Forelimb muscle (tissue), 1 donor: ENCODE measurements at places on chromosomes 2 and 18. TPM values are rescaled to one million over a fixed set of nuclear protein-coding genes. Genes with fewer than 3 reads are reported as not detected.

- no peak for DNase-seq
Measured at GRCh38 chr2:119069781-119070180, 88.8 kb downstream of the C1QL2 start.

GRCh38 chr18:1559563-1559962, 654.9 kb downstream of the ADCYAP1 start:
- DNase-seq = no peak

DNA sequence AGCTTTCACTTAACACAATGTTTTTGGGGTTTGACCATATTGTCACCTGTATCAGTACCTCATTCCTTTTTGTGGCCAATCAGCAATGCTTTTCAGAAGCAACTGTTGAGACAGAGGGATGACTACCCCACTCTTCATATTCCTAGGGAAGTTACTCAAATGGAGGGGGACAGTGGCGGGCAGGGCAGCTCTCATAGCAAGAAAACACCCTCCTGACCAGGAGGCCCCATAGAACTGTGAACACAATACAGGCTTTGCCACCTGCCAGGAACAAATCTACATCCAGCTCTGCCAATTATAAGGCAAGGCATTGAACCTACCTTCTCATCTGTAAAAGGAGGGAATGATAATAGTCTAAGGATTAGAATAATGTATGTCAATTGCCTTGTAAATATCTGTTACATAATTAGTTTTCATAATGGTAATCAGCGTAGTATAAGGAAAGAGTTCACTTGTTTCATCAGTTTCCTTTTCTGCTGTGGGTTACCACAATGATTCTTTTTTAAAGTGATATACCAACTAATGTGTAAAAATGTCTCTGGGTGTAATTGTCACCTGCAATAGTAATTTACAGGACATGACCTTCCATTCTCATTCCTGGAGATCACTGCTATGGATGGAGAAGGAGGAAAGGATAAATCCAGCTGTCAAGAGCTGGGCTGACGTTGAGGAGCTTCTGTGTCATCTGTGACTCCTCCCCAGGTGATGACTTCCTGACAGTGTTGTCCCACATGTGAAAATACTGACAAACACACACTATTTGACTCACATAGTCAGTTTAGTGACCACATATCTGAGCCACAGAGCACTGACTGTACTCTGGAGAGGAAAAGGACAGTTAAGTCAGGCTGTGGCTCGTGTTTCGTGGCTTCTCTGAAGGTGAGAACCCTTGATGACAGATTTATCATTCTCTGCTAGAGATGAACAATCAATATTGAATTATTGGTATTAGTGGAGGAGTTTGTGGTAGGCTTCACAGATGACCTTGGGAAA, 13.5 kb downstream of the ALPK2 start:
- no peak for DNase-seq

DNA sequence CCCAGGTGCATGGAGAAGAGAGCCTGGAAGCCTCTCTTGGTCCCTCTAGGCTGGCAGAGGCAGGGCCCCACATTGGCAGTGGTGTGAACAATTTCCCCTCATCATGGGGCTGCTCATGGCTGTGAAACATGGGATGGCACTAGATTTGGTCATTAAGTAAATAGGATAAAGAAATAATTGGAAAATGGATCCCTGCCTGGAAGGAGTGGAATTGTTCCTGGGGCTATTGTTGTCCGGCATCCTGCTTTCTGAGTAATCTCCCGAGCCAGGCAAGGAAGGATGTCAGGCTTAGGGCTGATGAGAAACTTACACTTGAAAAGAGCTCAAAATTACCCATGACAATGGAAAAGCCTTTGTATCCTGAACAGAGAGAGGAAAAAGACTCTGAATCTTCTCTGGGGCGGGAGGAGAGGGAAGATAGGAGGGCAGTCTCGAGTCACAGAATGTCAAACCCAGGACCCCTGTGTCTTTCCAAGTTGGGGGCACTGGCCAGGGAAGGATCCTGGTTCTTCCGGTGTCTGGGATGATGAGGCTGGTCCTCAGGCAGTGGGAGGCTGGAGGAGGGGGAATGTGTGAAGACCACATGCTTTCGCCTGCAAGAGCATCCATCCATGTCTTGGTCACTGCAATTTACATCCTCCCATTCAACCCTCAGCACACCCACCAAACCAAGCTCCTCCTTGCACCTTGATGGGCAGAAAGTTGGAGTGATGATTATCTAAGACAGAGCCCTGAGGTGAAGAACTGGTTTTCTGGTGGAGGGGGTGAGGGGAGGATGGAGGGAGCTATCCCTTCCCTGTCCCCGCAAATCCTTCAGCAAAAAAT, 27.1 kb upstream of the STEAP3 start:
- DNase-seq = no peak

GRCh38 chr2:201774546-201774945, 6.2 kb downstream of the ALS2 start:
- DNase-seq = no peak

- DNase-seq = no peak
Measured at GRCh38 chr18:35710581-35710980, 129.0 kb downstream of the GALNT1 start.

GRCh38 chr2:64932371-64933216, 56.6 kb upstream of the SLC1A4 start:
- no peak for DNase-seq

GRCh38 chr2:190947711-190948251, 66.2 kb downstream of the STAT1 start:
- no peak for DNase-seq

GRCh38 chr2:158464426-158465281, 7.9 kb downstream of the PKP4 start:
- no peak for DNase-seq

DNA sequence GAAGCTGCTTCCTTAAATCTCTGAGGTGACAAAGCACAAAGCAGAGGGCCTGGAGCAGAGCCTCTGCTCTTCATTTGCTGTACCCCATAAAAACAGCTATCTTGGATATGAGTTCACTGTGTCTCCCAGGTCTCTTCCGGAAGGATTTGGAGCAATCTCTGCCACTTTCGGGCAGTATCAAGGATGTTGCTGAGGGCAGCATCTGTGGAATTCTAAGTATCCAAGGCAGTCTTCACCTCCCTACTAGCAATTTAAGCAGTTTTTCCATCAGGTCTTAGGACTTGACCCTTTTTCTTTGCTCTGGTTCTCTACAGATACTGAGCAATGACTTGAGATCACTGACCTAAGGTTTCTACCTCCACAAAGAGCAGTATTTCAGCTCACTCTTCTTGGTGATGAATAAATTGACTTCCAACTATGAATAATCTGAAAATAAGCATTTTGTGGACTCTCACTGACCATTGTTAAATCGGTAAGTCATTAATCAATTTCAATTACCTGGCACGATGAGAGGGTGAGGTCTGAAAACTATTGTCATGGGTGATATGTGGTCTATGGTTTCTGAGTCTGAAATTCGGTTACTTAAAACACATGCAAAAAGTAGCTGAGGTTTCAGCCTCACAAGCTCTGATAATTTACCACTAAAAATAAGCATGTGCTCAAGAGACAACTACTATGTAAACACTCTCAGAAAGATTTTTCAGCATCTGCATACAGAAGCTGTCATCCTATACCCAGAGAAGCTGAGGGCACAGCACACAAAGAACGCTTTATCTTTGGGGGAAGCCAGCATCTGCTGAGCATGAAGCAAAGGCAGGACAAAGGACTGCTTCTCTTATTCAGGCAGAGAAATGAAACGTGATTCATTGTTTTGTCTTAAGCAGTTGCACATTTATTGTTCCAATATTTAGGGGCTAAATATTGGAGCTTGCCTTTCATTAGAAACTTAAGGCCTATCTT, 32.1 kb upstream of the SPATS2L start:
- no peak for DNase-seq

DNA sequence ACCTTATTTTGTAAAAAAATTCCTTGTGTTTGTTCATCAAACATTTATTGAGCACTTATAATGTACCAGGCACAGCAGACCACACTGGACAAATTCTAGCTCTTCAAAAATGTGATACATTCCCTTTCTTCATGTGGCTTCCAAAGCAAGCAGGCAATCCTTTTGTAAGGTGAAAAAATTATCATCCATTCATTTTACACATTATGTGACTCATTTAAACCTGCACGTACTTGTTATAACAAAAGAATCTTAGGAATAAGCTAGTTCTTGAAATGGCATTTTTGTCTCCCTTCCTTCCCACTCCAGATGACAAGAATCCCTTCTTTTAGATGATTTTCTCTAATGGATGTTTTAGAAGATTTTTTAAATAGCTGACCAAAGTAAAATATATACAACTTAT, 104.6 kb downstream of the KLF7 start:
- no peak for DNase-seq

DNA sequence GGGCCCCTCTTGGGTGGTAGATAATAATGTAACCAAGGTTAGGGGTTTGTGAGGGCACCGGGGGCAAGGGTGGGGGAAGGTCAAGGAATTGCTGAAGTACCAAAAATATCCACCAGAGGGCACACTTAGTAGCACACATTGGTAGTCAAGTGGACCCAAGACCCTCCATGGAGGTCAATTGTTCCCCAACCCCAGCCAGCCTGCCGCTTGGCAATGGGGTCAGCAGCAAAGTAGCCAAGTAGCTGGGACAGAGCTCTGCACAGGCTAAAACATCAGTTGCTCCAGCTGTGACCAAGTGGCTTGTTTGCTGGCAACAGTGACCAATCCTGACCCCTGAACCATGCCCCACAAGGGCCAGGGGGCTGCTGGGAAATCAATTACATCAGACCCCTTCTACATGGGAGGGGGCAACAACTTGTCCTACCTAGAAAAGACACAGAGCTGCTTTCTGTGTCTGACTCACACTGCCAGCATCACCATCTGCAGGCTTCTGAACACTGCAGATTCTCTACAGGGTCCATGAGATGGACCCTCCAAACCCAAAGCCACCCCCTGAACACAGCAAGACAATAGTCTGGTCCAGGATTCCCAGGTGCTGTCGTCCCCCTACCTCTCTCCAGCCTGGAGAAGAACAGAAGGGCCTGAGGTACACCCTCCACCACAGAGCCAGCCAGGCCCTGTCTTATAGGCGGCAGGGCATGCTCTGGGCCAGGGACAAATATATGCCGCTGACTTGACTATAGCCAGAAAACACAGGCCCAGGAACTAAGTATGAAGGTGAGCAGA, 76.0 kb downstream of the EMX1 start:
- DNase-seq = no peak

DNA sequence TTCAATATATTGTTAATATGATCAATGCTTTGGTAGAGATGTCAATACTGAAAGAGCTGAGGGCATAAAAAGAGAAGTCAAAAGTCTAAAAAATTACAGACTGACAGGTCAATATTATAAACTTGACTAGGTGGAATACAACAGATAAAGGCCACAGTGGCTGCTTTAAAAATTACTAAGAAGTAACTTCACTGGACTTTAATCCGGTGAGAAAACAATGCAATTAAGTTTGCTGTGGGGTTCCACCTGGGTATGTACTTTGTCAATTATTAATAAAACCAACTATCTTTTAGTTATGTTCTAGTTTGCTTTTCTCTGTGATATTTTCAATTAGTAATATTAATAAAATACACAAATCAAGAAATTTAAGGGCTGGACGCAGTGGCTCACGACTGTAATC, 44.7 kb downstream of the RAPH1 start:
- DNase-seq = no peak

GRCh38 chr18:27447930-27448329, 262.8 kb upstream of the CHST9 start:
- no peak for DNase-seq

DNA sequence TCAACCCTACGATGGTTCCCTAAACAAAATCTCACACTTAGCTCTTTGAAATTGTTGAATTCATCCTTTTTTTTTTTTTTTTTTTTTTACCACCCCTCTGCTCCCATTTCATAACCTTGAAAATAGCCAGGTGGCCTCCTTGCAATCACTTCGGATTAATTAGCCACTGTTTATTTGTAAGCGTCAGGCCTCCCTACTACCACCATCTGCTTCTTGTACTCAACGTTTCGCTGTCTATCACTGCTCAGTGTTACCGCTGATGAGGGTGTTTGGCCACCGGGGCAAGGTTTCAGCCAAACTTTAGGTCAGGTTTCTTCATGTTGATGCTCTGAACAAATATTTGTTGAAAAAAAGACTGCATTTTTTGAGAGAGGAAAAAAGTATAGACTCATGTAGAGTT, 183.2 kb downstream of the EPHA4 start:
- DNase-seq = no peak

DNA sequence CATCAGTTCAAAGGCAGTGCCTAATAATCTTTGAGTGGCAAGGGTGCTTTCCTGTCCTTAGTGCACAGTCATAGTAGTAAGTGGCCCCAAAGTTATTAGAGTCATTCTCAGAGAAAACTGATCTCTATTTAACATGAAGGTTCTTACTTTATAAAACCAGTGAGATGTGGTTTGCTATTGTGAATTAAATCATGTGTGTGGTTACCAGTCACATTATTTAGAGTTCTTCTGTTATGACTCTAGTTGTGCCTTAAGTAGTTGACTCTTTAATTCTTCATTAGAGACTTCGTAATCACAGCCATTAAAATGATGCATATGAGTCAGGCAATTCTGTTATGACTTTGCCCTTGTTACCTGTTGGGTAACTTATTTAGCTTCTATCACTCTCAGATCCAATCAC, 1392.9 kb upstream of the ACVR2A start:
- DNase-seq = no peak

DNA sequence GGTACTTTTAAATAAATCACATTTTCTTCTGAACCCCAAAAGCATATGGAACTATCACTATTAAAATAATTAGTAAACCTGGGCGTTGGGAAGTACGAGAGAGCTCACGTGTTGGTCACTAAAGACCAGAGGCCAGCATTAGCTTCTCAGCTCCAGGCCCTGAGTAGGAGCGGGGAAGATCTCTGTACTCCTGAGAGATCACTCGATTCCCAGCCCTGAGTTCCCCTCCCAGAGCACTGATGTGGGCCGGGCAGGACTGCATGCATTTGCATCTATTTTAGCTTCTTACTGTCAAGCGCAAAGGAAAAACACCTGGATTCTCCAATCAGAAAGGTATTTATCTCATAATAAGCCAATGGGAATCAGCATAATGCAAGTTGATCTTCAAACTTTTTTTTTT, 6.2 kb downstream of the PXDN start:
- DNase-seq = no peak

DNA sequence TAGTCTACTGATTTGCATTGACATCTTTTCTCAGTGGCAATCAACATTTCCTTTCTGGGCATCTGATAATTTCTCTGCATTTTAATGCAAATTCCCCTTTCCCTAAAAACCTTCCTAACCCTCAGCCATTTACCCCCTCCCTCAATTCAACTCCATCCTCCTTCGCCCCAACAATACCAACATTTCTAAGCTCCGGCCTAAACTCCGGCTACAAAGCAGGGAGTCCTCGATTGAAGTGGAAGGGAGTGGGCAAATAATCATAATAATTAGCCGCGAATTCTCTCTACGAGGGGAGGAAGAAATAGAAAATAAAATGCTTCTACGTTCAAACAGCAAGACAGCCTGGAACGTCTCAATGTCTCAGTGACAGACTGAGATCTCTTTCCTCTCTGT, 4.6 kb downstream of the BCL11A start:
- DNase-seq = no peak

- DNase-seq = no peak
Measured at GRCh38 chr2:205709319-205709718, 27.0 kb downstream of the NRP2 start.

SAG gene
- polyA plus RNA-seq = 0.10 TPM

AQP12B gene
- polyA plus RNA-seq = 1.1 TPM

PPM1G gene
- 53.7 TPM for polyA plus RNA-seq

ANKRD30BL gene
- polyA plus RNA-seq = not detected

HOXD12 gene
- polyA plus RNA-seq = not detected
